ENCODE measurements at places on chromosomes 5 and 9. TPM values are rescaled to one million over a fixed set of nuclear protein-coding genes. Genes with fewer than 3 reads are reported as not detected.

Gene AGXT2
- total RNA-seq: not detected

Gene SVEP1
- 0.17 TPM for total RNA-seq

Gene MUSK
- not detected for total RNA-seq

Gene RNF183
- 0.80 TPM for total RNA-seq

Gene LHX2
- not detected for total RNA-seq

Gene TYRP1
- total RNA-seq: 0.52 TPM

Gene NAIP
- total RNA-seq: 0.69 TPM

Gene SPATA31A3
- not detected for total RNA-seq

Gene SNCAIP
- total RNA-seq: 1.7 TPM

Gene RETREG1
- total RNA-seq: 175 TPM

Gene OGN
- total RNA-seq: not detected

Gene EPB41L4A
- total RNA-seq: 26.1 TPM

Gene CHD1
- total RNA-seq: 65.8 TPM

Gene PHF24
- not detected for total RNA-seq

Gene DDX4
- not detected for total RNA-seq

Gene S100Z
- total RNA-seq: not detected
